ENCODE measurements at places on chromosomes 11 and 22.
A peak's percentile ranks its signal among the peaks of the same experiment; 100 is the strongest.

DNA sequence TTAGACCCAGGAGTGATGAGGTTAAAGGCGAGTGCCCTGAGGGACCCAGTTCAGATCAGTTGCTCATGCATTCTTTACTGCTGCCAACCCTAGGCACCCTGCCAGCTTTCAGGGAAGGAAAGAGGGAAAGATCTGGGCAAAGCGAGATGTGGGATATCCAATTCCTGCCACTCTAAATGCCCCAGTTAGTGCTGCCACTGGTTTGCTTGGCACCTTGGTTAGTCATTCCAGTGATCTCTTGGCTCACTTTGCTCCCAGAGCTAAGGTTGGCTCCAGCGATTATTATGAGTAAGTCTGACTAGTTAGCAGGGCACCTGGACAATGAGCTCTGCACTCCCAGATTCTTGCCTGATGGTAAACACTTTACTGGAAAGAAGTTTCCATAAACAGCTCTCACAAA lies 85.0 kb downstream of the INSC start:
- DNase-seq = no peak

DNA sequence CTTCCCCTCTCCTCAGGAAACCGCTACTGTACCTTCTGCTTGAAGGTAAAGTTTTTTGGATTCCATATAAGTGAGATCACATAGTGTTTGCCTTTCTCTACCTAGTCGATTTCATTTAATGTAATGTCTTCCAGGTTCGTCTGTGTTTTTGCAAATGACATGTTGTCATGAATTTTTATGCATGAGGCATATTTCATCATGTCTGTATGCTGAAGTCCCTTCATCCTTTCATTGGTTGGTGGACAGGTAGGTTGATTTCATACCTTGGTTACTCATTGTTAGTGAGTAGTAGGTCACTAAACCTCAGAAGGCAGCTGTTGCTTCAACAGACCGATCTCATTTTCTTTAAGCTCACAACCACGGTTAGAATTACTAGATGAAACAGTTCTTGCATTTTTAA lies 60.3 kb downstream of the LRRC74B start:
- DNase-seq = no peak

- DNase-seq = no peak
Observed at GRCh38 chr11:80173371-80174136, 732.7 kb upstream of the TENM4 start.

DNA sequence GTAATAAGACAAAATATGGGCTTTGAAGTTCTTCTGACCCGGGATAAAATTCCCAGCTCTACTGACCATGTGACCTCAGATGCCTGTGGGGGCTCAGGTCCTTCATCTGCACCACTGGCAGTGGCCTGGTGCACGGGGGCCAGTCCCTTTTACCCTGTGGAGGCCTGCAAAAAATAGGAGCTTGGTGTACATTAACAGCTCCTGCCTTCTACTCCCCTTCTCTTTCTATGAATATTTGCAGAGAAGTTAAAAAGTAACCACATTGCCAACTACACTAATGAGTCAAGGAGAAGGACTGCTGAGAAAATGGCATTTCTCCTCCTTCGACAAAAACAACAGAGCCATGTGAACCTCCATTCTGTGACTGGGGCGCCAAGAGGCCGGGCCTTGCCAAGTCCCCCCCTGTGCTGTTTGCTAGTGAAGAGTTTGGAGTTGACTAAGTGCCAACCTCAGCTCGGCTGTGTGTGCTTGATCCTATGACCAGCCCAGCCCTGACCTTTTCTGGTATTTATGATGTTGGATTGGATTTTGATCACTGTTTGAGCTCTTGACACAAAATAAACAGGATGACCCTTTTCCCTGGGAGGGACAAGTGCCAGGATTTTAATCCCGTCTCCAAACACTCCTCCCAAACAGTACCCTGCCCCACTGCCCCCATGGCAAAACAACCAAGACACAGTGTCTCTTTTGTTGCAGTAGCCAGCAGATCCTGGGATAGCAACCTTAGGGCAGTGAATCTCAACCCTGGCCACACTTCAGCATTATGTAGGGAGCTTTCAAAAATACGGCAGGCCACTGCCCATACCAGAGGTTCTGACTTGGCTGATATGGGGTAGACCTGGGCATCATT lies 380.1 kb downstream of the LARGE1 start:
- DNase-seq = no peak

DNA sequence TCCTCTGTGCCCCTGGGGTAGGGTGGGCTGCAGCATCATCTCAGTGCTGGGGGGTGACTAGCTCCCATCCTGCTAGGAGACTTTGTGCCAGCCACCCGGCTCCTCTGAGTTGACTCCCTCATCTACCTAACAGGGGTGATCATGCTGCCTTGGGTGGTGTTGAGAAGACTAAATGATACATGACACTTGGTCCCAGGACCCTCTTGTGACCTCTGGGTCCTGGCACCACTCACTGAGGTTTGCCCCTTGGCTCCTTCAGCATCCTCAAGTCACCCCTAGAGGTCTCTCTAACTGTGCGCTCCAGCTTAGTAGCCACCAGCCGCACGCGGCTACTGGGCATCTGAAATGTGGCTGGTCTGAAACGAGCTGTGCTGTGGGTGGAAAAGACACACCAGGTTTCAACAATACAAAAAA lies 72.1 kb downstream of the LRRC32 start:
- no peak for DNase-seq

DNA sequence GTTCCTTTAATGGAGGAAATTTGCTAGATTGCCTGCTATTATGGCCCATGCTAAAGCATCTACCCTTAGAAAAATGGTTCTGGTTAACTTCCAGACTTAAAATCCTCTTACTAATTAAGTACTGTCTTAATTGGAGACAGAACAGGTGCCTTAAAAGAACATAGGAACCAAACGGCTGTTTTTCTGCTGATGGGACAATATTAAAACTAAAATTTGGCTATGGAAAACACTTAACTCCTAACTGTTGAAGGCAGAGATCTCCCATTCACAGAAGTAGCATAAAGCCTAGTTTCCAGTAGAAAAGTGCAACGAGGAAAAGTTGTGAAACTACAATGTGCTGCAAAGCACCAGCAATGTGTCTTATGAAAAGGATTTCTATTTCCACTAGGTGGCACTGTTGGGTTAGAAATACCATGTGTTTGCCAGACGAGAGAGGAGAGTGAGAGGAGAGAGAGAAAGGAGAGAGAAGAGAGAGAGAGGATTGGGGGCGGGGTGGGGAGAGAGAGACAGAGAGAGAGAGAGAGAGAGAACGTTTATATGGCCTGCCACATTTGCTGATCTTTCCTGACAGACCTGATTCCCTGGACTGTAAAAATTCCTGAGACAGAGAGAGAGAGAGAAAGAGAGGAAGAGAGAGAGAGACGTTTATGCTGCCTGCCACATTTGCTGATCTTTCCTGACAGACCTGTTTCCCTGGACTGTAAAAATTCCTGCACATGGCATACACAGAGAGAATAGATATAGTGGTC lies 51.5 kb downstream of the FAM181B start:
- DNase-seq = no peak

- no peak for DNase-seq
Observed at GRCh38 chr11:35822815-35823495, 120.9 kb upstream of the LDLRAD3 start.

GRCh38 chr11:118415739-118416068 lies 14.3 kb downstream of the ATP5MG start:
- no peak for DNase-seq

DNA sequence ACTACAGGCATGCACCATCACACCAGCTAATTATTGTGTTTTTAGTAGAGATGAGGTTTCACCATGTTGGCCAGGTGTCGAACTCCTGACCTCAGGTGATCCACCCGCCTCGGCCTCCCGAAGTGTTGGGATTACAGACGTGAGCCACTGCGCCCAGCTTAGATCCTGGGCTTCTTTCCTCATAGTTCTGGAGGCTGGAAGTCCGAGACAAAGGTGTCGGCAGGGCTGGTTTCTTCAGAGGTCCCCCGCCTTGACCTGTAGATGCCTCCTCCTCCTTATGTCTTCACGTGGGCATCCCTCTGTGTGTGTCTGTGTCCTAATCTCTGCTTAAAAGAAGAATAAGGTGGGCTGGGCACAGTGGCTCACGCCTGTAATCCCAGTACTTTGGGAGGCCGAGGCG lies 44.2 kb upstream of the FBLN1 start:
- no peak for DNase-seq

DNA sequence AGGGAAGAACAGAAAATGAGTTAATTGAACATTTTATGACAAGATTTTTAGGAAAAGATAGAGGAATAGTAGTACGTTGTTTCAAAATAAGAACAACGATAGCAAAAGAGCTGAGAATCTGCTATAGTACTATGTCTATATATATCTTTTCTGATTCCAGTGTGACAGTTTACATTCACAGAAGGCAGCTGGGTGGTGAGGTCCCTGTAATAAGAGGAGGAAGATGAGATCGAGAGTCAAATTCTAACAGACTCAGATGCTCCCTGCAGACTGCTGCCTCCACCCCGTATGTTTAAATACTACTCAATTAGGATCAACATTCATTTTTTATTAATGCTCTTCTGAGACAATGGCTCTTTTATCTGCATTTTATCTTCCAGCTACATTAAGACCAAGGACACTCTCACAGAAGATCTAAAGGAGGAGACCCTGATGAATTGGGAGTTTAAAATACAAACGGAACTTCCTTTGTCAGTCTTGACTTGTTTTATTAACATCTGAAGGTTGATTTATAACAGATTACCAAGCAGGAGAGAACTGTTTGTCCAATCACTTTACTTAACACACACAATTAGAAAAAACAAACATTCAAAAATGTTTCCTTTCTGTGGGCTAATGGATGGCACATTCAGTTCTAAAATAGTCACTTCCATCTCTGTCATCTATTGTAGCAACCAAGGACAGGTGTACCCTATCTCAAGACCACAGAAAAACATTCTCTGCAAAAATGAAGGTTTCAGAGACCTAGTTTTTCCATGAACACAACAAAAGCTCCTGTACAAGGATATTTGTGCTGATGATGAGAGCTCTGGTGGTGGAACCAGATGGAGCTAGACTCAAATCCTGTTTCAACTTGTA lies 240.2 kb downstream of the CADM1 start:
- DNase-seq = no peak

- no peak for DNase-seq
Observed at GRCh38 chr11:62713343-62713742, 5.9 kb downstream of the GNG3 start.

GRCh38 chr11:120571476-120571875 lies 59.9 kb downstream of the GRIK4 start:
- DNase-seq = no peak

- no peak for DNase-seq
Observed at GRCh38 chr11:105609341-105609781, 512 bp upstream of the GRIA4 start.

DNA sequence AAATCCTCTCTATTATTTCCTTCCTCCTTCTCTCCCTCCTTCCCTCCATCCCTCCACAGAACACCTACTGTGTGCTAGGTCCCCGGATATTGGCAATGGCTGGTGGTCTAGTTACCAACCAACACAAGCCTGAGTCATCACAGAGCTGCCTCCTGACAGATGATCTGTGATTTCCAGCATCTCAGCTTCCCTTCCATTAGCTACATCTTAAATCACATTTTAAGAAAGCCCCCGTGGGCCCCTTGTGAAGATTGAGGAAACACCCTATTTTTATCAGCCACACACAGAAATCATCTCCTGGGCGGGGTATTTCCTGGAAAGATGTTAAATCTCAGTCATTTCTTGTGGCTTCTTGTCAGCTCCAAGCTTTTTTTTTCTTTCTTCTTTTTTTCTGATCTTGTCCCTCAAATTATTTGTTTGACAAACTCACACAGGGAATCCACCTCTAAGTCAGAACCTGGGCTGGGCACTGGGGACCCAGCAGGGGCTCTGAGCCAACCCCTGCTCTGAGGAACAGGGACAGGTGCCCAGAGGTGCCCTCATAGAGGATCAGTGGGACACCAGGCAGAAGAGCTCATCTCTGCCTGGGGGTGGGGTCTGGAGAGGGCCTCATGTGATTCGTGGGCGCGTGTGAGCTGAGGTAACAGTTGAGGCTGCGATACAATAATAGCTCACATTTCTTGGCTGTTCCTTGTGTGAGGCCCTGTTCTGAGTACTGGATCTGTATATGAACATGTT lies 42.4 kb downstream of the CACNA1I start:
- no peak for DNase-seq

- no peak for DNase-seq
Observed at GRCh38 chr11:102600666-102601065, 24.5 kb downstream of the MMP20 start.

DNA sequence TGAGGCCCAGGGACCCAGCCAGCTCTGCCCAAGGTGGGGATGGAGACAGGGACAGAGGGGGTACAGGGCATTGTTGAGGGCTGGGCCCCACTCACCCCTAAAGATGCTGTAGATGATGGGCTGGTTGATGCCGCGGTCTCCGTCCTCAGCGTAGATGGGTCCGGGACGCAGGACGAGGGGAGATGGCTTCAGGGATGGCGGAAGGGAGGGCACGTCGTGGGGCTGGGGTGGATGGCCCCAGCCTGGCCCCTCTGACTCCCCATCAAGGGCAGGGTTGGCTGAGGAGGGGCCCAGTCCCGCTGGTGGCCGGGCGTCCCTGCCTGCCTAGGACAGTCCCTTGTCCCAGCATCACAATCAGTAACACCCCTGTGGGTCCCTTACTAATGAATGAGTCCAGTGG lies 4.5 kb upstream of the IRF7 start:
- DNase-seq = no peak

GRCh38 chr22:42869888-42870480 lies 12.9 kb upstream of the ARFGAP3 start:
- no peak for DNase-seq

DNA sequence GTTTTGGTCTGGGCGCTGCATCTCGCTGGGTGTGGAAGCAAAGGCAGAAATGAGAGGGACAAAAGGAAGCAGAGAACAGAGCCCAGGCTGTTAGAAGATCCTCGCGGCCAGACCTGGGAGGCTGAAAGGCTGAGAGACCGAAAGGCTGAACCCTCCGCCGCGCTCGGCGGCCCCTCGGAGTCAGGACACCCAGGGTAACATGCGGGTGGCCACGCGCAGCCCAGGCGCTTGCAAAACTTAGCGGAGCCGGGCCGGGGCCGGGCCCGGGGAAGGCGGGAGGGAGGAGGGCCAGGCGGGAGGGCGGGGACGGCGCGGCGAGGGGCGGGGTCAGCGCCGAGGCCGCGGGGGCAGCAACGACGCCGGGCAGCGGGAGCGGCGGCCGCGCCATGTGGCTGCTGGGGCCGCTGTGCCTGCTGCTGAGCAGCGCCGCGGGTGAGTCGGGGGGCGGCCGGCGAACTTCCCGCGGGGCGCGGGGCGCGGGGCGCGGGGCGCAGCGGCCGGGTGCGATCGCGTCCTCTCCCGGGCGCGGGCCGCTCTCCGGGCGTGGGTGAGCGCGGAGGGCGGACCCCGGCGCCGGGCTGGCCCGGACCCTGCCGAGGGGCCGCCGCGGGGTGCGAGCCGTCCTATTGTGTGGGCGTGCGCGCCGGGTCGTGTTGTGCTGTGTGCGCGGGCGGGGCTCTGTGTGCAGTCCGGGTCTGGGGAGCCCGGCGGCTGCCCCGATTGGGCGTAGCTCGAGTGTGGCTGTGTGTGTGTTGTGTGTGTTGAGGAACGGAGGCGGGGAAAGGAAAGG lies at the start of gene LDLRAD3:
LDLRAD3 (plus strand) TSS at position 350 of the 790 bp plus-strand sequence; CDS start at position 387, 37 bp downstream.
- peak; percentile 14 for DNase-seq

DNA sequence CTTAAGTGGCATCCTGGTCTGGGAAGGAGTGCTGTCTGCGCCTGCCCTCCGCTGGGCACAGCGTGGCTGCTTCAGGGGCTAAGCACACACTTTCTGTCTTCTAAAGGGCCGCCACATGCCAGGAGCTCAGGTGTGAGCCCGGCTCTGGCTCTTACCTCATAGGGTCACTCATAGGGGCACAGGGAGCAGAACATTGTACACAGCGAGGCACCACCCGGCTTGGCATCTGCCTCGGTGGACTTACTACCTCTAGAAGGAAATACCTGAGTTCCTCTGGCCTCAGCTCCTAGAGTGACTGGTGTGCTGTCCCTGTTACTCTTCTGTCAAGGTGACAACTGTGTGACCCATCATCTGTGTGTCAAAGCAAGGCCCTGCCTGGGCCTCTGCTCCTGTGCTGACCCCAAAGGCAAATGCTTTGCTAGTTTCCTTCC lies 13.4 kb downstream of the NEAT1 start:
- no peak for DNase-seq
